Lung microvascular endothelial cell (primary cell): ENCODE measurements at places on chromosomes 7 and 10.

DNA sequence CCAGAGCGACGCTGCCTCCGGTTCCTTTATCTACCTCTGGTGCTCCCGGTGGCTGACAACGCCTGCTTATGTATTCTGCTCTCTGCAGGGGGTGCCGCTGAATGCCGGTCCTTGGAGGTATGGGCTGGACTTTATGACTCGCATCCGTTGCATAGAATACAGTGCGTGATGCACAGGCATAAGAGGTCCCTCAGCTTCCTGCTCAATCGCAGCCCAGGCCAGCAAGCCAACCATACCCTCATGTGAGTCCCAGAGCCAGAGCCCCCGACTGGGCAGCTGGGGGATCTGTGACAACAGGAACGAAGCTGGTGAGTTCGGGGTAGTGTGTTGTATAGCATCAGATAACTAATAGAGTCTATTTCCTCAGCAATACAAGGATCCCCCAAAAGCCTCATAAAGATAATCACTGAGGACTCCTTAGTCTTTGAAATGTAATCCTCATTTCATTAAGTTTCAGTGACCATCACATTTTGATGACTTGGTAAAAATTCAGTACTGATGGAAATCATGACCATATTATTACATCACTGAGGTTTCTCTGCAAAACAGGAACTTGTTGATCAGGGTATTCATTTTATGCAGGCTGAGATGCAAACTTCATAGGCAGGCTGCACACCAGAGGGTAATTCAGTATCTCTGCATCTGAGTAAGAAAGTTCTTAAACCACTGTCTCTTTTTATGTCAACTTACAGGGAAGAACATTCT, 607.8 kb downstream of the PTPRN2 start:
- DNase-seq, result no peak

- peak; percentile 9 for DNase-seq
Measured at GRCh38 chr7:26375726-26376174, 84.1 kb downstream of the SNX10 start.

GRCh38 chr7:15625466-15625865, 61.0 kb downstream of the MEOX2 start:
- DNase-seq, result no peak

- DNase-seq, result no peak
Measured at GRCh38 chr7:96224073-96224472, 97.8 kb downstream of the SLC25A13 start.

- DNase-seq, result no peak
Measured at GRCh38 chr7:123499211-123499970, 35.0 kb downstream of the IQUB start.

DNA sequence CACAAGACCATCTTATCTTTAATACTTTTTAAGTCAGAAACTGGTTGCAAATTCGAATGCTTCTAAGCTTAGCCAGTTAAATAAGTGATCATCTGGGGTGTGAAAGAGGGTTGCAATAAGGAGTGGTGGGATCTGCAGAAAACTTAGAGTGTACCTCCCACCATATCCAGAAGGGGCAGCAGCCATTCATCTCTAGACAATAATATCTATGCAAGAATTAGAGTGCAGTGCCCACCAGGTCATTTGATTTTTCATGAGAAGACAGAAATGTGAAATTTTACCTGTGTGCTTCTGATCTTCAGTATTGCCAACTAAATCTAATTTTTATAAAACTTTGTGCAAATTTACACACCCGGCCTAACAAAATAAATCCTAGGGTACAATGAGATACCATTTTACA, 127.2 kb upstream of the SP4 start:
- DNase-seq, result peak; percentile 7

DNA sequence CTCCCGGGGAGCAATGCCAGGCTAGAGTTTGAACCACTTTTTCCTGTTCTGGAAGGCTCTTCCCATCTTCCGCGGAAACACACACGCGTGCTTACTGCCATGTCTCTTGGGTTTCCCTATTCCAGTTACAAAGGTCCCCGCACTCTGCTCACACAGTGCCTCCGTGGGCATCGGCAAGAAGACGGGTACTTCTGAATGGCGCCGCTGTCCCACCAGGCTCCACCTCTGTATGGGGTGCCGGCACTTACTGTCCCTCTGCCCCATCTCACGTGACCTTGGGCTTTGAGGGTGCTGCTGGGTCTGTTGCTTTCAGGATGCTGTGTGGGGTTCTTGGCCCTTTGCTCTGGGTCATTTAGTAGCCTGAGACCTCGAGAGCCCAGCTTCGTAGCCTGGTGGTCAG, 170.7 kb upstream of the SH2B2 start:
- no peak for DNase-seq

DNA sequence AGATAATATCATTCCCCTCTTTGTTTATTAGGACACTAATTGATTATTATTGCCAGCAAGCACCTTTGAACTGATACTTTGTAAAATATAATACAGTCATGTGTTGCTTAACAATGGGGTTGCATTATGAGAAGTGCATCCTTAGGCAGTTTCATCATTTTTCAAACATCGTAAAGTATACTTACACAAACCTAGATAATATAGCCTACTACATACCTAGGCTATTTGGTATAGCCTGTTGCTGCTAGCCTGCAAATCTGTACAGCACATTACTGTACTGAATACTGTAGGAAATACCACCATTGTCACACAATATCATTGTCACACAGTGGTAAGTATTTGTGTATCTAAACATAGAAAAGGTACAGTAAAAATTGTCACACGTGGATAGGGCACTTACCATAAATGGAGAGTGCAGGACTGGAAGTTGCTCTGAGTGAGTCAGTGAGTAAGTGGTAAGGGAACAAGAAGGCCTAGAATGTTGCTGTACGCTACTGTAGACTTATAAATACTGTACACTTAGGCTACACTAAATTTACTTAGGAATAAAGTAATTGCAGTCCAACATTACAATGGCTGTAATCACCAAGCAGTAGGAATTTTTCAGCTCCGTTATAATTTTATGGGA, 70.7 kb downstream of the LCOR start:
- no peak for DNase-seq

- no peak for DNase-seq
Measured at GRCh38 chr10:49285232-49285631, 13.7 kb upstream of the C10orf71 start.

GRCh38 chr10:62708569-62708968, 96.0 kb upstream of the ADO start:
- DNase-seq, result no peak

GRCh38 chr10:69389827-69390490, 26.8 kb downstream of the TACR2 start:
- peak; percentile 54 for DNase-seq

DNA sequence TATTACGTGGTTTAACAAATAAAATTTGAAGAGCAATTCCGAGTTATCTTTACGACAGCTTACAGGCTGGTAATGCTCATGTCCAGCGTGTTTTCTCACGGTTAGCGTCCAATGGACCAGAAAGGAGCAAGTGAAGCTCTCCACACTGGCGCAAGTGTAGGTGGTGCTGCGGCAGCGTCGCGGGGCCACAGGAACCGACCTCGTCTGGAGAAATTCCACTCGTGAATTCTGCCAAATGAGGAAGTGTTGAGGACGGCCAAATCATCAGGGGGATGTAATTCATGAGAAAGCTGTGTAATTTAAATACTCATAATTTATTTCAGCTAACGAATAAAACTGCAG, 350 bp upstream of the ZNF37A start:
- DNase-seq, result no peak

DNA sequence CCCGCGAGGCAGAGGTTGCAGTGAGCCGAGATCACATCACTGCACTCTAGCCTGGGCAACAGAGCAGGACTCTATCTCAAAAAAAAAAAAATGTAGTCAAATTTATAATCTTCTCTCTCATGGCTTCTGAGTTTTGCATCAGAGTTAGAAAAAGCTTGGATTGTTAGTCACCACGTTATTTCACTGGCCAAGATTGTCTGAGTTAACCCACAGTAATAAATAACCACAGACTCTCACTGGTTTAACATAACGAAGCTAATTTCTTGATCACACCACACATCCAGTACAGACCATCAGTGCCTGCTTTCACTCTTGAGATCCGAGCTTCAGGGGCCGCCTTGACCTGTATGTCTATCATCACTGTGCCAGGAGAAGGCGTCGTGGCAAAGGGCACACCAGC, 116.8 kb upstream of the JCAD start:
- no peak for DNase-seq

- no peak for DNase-seq
Measured at GRCh38 chr7:78529392-78529791, 730.8 kb downstream of the PHTF2 start.

- no peak for DNase-seq
Measured at GRCh38 chr7:98617960-98618418, 904 bp downstream of the NPTX2 start.

DNA sequence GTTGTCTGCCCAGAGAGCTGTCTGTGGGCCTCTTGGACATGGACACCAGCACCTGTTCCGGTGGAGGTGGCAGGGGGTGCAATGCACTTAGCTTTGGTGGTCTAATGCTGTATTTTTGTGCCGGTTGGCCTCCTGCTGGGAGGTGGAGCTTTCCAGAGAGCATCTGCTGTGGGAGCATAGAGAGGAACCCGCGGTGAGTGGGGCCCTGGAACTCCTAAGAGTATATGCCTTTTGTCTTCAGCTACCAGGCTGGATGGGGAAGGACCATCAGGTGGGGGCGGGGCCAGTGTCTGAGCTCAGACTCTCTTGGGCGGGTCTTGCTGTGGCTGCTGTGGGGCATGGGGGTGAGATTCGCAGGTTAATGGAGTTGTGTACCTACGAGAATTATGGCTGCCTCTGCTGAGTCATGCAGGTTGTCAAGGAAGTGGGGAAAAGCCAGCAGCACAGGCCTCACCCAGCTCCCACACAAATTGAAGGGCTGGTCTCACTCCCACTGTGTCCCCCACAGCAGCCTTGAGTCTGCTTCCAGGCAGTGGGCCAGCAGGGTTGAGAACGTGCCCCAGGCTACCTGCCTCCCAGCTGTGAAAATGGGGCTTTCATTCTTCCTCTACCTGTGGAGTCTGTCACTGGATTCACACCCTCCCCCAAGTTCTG, 29.0 kb downstream of the JAKMIP3 start:
- DNase-seq, result no peak

GRCh38 chr7:1062296-1063294, 18.2 kb downstream of the GPR146 start:
- DNase-seq, result no peak

- no peak for DNase-seq
Measured at GRCh38 chr7:135195968-135196629, 15.2 kb downstream of the WDR91 start.

DNA sequence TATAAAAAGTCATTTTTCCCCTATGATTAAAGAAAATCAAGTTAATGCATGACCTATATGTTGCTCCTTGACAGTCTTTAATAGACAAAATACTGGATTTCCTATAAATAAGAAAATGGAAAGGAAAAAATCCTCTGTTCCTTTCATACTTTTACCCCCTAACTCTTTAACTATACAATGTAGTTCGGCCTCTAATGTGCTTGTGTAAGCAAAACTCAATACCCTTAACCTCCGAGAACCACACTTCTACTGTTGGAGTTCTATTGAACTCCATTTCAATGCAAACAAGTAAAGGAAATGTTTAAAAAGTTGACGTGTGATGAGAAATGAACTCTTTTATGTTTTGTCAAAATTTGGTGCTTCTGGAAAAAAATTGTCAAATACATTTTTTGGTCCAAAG, 36.0 kb downstream of the HDAC9 start:
- DNase-seq, result no peak

DNA sequence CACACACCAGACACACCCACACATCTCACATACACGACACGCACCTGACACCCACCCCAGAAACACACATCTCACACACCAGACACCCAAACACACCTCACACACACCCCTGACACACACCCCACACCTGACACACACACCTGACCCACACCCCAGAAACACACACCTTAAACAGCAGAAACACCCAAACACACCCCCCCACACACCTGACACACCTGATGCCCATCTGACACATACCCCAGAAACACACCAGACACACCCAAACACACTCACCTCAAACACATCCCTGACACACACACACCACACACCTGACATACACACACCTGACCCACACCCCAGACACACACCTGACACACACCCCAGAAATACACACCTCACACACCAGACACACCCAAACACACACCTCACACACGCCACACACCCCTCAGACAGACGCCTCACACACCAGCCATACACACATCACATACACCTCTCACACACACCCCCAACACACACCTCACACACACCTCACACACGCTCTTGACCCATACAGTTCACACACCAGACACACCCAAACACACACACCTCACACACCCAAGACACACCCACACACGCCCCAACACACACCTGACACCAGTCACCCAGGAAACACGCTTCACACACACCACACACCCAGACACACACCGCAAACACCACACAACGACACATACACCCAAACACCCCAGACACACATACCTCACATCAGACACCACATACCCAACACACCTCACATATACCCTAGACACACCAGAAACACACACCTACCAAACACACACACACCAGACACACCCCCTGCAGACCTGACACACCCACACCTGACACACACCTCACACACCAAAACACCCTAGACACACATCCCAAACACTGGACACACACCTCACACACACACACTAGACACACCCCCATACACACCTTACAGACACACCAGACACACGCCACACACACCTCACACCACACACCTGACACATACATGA, 1.7 kb upstream of the CALY start:
- DNase-seq, result no peak

DNA sequence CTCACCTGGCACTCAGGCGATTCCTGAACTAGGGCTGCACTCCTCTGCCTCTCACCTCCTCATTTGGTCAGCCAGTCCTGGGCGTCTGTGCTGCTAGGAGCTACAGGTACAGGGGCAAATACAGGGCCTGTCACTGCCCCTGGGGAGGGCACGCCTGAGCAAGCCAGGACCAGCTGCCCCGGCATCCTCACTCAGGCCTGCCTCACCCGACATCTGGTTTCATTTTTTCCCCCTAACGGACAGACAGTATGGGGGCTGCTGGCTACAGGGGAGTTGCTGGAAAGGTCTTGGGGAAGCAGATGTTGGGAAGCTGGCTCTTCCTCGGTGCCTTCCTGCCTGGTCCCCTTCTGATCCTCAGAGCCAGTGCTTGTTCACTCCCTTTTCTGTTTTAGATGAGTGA, 77.3 kb upstream of the PPIF start:
- no peak for DNase-seq

DNA sequence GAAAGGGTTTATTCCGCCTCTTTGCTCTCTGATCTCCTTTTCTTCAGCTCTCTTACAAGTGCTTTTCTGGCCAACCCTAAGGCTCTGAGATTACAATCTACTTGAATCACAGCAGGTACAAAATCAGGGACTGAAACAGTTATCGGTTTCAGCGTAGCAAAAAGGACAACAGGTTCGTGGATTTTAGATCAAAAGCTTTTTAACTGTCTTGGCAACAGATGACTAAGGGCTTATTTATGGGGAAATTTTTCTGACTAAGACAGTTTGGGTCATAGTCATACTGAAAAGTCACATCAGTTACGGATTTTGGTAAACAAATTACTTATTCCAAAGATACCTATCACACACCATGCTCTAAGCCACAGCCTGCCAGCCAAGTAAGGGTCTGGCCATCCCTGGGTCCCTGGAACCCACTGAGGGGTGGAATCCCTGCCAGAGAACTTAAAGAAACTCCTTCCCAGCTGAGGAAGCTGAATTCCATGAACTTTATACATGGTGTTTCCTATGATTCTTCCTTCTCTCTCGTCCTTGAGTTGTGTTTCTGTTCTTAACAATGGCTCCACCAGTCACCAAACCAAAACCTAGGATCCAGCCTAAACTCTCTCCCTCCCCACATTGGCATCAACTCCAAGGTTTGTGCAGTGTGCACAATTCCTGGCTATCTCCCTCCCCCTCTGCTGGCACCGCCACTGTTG, 169.3 kb downstream of the FAM107B start:
- DNase-seq, result peak; percentile 70
